NCI-H187 treated with DMSO at 0.1 percent for 48 hours (cell line): ENCODE measurements at places on chromosomes 11 and 22.

GRCh38 chr11:12845739-12846358, 163.3 kb upstream of the RASSF10 start:
- DNase-seq = peak; percentile 84

GRCh38 chr11:61080526-61080925, 21.8 kb upstream of the CD5 start:
- no peak for DNase-seq

DNA sequence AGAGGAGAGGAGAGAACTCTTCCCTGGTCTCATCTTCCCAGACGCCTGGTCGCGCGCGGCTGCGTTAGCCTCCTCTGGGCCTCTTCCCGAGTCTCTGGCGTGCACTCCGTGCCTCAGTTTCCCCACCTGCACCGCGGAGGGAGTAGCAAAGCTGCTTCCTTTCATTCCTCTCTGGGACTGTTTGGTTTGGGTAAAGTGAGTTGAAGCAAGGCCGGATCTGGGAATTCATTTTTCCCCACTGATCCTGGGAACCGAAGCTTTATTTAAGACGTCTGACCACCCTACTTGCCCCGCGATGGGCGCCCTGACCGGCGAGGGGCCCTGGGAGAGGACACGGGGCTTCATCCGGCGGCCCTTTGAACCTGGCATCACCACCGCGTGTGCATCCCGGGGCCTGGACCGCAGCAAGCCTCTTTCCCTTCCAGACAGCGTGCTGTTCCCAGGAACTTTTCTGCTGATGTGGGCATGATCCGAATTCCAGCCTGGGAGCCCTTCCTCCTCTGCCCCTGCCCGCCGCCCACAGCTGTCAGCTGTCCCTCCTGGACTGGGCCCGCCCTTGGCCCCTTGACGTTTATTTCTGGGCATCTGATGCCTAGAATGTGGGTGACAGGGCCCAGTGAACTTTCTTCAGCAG, 758 bp downstream of the LDLRAD3 start:
- DNase-seq = no peak

- DNase-seq = no peak
Observed at GRCh38 chr11:92776676-92777075, 192.8 kb upstream of the MTNR1B start.

DNA sequence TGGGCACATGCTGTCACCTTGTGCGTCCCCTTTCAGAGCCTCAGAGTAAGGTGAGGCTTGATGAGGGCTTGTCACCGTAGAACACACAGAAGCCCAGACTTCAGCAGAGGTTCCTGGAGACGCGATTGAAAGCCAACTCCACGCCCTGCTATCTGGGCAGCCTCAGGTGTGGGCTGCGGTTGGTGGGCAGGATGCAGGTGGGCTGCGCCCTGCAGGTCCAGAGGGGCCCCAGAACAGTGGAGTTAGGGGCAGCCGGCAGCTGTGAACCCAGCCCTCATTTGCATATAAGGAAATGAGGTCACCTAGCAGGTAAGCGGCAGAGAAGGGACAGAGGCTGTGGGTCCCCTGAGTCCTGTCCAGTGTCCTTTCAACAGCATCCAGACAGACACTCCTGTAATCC, 15.4 kb downstream of the PHLDA2 start:
- no peak for DNase-seq

- no peak for DNase-seq
Observed at GRCh38 chr11:105611572-105612441, 1.9 kb downstream of the GRIA4 start.

GRCh38 chr11:86355256-86355655, 19.4 kb upstream of the CCDC81 start:
- DNase-seq = no peak

DNA sequence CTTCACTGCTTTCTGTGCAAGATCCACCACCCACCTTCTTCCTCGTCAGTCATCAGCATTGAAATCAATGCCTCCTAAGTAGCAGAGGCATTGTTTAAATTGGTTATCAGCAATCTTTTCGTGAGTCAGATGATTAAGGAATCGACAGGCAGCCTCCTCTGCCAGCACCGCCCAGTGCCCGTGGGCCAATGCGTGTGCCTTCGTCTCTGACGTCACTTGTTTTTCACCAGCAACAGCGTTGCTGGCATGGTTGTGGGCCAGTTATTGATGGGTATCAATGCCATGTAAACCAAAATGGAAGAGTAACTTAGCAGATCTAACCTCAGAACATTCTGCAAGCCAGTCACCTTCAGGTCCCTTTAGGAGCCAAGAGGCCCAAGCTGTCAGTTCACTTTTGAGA, 69.6 kb downstream of the BARX2 start:
- DNase-seq = no peak

DNA sequence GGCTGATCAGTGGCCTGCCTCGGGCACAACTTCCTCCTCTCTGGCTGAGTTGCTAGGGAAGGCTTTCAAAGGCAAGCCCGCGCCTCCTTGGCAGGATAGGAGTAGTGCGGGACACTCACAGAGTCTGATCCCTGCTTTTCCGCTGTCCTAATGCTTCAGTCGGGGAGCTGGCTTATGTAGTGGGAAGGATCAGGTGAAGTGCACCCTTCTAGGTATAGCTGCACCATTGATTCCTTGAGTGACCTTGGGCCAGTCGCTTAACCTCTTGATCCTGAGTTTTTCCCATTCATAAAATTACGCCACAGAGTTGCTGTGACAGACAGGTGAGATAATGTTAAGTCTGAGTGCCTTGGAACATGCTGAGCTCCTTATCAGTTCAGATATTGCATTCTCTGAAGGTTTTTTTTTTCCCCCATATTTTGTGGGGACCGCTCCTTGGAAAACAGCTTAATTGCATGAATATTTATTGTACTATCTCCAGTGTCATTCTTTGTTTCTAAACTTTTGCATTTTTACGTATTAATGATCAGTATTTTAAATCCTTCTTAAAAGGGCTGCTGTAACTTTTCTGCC, 961 bp downstream of the IPO7 start:
- no peak for DNase-seq

- no peak for DNase-seq
Observed at GRCh38 chr22:29798801-29799200, 31.6 kb downstream of the UQCR10 start.

DNA sequence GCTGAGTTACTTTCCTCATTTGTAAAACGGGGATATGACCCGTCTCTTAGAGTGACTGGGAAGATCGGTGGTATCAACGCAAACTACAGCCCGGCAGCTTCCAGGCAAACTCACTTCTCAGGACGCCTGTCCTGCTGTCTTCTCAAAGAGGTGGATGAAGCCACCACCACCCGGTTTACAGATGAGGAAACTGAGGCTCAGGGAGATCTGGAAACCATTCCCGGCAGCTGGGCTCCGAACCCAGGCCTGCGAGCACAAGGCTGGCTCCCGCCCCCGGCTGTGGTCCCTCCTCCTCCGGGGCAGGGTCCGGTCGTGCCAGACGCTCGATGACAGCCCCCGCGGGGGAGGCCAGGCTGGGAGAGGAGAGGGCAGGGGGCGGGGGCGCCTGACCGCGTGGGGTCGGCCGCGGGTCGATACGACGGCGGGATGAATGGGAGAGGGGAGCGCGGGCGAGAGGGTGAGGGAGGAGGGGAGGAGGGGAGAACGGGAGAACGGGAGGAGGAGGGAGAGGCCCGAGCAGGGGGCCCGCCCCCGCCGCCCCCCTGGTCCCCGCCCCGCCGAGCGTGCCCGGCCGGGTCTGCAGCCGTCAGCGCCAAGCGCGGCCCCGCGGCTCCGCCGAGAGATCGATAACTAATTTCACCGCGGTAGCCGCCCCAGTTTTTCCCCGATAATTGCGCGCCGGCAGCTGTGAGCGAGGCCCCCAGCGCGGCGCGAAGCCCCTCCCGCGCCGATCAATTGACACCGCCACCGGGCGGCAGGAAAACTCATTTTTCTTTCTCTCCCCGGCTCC, 14.0 kb downstream of the IGLL1 start:
- no peak for DNase-seq

- DNase-seq = no peak
Observed at GRCh38 chr11:124760205-124760652, 1.9 kb downstream of the ESAM start.

DNA sequence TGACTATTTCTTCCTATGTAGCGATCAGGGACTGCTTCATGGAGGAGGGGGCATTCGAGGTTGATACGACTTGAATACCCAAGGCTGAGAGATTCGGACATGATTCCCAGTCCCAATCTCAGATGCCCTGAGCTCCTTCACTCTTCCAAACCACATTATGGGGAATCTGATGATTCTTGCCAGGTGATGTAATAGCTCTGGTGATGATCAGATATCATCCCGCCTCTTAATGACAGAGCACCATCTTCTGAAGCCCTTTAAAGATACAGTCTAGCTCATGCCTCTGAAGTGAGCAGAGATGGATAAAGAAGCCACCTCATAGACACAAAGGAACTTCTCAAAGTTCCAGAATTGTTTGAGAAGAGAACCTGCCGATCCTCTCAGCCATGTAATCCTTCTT, 8.9 kb upstream of the CLMP start:
- no peak for DNase-seq

- DNase-seq = no peak
Observed at GRCh38 chr22:41015003-41015402, 63.8 kb downstream of the RBX1 start.

DNA sequence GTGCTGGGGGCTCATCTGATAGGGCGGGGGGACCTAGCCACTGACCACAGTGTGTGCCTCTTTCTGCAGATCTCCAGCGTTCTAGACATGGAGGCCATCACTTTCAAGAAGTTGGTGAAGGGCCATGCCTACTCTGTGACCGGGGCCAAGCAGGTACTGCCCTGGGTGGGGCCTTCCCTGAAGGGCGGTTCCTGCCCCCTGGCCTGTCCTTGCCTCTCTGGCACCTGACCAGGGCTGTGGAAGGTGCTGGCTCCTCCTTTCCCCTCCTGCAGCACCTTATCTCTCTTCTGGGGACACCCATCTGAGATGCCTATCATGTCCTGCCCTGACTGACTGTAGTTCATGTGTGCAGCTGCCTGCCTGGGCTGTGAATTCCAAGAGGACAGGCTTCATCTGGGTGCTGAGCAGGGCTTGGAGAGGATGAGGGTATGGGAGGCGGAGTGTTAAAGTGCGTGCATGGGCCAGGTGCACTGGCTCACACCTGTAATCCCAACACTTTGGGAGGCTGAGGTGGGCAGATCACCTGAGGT, 5.5 kb downstream of the CAPN1 start:
- no peak for DNase-seq

GRCh38 chr11:27370374-27370773, 7.4 kb upstream of the CCDC34 start:
- DNase-seq = no peak

DNA sequence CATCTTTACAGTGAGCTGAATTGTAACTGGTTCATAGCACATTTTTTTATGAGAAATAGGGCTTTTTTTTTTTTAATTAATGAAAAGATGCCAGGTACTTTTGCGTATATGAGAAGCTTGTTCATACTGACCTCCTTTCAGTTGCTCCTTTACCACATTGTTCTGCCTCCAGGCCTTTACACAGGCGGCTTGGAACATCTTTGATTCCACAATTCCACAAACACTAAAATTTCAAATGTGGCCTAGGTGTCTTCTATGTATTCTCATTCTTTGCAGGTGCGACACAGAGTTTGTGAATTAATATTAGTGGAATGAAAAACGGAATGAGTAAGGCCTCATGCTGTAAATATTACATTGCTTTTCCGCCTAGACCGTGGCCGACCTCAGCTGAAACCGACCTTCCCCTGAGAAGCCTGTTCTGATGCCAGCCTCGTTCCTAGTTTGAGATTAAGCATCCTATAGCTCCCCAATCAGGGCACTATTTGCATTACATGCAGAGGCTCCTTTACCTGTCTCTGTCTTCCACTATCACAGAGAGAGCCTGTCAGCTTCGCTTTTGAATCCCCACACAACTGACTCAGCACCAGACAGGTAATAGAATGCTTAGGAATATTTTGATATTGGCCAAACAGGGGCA, 125.8 kb downstream of the LDLRAD3 start:
- DNase-seq = no peak

GRCh38 chr11:2903672-2904011, 18.1 kb upstream of the CDKN1C start:
- no peak for DNase-seq

DNA sequence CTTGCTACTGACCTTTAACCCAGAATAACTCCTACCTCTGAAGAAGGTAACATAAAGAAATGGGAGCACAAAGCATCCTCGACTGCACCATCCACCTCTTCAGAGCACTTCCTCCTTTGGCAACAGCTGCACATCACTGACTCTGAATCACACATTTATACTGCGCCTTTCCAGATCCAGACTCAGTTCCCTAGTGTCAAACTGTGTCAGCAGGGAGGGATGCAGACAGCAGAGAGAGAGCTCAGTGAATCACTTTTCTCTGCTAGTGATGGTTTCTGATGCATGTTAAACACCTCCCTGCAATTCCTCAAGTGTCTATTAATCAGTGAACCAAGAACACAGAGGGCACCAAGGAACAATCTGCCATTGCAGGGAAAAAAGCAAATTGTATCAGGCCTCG, 118.9 kb downstream of the PLEKHA7 start:
- DNase-seq = peak; percentile 49

- DNase-seq = no peak
Observed at GRCh38 chr11:128906185-128907050, 15.3 kb downstream of the KCNJ5 start.

DNA sequence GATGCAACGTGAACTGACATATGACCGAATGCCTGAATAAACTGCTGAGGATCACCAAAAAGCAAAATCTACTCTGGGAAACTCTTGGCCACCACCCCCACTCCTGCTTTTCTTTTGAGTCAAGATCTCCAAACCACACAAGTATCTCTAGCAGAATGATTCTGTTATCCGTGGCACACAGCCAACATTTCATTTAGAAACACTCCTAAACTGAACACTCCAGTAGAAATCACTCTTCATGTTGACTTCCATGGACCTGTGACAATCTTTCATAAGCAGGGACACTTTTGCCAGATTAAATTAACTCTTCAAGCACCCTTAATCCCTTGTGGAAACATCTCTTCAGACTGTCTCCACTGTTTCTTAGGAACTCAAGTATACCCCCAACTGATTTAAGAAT, 44.4 kb downstream of the VSIG10L2 start:
- DNase-seq = peak; percentile 84

GRCh38 chr11:38332046-38332445, 1734.0 kb upstream of the RAG2 start:
- no peak for DNase-seq
